Left lobe of liver (tissue), 2 donors: ENCODE measurements at places on chromosomes 11 and 22.
A peak's percentile ranks its signal among the peaks of the same experiment; 100 is the strongest.

- peak; percentile 69 for DNase-seq
Observed at GRCh38 chr22:42169055-42169469, 38.5 kb upstream of the CYP2D6 start.

- DNase-seq = no peak
Observed at GRCh38 chr22:19631899-19632667, 82.2 kb upstream of the SEPTIN5 start.

DNA sequence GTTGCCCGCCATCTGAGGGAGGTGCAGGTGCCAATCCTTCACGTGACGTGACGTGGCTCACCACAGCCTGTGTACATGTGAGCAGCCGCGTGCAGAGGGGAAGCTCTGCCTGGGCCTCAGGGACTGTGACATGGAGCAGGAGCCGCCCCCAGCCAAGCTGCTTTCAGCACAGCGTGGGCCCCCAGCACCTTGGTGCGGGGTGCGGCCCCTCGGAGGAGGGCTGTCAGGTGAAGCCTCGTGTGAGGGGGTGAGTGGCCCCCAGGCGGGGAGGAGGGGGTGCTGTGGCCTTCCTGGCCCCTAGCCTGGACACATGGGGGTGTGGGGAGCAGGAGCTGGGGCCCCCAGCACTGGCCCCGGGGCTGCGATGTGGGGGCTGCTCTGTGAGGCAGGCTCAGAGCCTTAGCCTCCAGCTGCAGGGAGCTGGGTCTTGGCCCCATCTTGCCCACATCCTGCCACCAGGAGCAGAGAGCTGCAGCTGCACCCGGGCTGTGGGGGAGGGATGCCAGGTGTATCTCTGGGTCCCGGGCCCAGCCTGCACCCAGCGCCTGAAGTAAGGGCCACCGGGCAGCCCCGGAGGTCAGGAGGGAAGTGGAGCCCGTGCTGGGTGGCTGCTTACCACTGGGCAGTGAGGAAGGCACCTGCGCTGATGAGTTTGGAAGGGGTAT, at the start of gene ADORA2A:
Gene ADORA2A (plus strand): TSS at position 100 of the 665 bp plus-strand sequence. CDS start 5,806 bp downstream, outside the sequence.
- peak; percentile 66 for DNase-seq

DNA sequence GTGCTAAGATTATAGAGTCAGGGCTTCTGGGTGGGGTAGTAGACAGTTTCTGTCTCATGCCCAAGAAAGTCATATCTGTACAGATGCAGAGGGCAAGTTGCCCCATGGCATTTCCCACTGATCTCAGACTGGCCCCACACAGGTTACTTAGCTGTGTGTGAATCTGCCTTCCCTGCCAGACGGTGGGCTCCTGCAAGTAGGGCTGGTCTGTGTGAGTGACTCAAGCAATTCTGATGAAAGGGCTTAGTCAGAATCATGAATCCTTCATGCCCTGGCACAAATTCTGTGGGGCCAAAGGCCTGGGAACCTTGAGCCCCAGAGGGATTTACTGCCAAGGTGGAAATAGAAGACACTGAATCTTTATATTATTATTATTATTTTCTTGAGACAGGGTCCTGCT, 30.4 kb downstream of the USH1C start:
- DNase-seq = no peak

GRCh38 chr11:47969401-47969800, 11.0 kb upstream of the PTPRJ start:
- DNase-seq = no peak

DNA sequence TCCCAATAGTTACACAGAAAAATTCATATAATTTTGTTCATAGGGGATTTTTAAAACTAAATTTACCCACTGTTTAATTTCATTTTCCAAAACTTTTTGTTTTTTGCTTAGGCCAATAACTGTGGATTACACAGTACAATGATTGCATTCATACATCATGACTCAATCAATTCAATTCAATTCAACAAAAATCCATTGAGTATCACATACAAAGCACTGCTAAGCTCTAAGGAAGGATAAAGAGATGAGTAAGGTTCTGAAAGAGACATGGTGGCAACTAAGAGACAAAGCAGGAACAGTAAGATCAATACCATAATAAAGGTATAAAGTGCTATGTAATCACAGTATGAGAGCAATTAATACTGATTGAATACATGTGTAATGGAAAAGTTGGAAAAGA, 9.4 kb upstream of the LAYN start:
- no peak for DNase-seq

- no peak for DNase-seq
Observed at GRCh38 chr22:41915035-41915785, at the start of gene SHISA8. SHISA8 (minus strand) TSS chr22:41915074; CDS start chr22:41914667, 407 bp downstream.

- DNase-seq = no peak
Observed at GRCh38 chr11:27466363-27466762, 6.2 kb downstream of the LGR4 start.

- DNase-seq = no peak
Observed at GRCh38 chr11:124108156-124108555, 7.1 kb upstream of the VWA5A start.

- no peak for DNase-seq
Observed at GRCh38 chr11:35992548-35992947, 48.7 kb downstream of the LDLRAD3 start.
